IMR-90 (cell line): ENCODE measurements at places on chromosomes 7 and 10.

- no peaks in the 10 kb centered on the region for H3K36me3 ChIP-seq
- H3K4me3 ChIP-seq: no peak overlapping the region
- no peak overlapping the region for H3K27ac ChIP-seq
These were observed 28.5 kb downstream of the CCSER2 start for GRCh38 chr10:84356928-84357327.

DNA sequence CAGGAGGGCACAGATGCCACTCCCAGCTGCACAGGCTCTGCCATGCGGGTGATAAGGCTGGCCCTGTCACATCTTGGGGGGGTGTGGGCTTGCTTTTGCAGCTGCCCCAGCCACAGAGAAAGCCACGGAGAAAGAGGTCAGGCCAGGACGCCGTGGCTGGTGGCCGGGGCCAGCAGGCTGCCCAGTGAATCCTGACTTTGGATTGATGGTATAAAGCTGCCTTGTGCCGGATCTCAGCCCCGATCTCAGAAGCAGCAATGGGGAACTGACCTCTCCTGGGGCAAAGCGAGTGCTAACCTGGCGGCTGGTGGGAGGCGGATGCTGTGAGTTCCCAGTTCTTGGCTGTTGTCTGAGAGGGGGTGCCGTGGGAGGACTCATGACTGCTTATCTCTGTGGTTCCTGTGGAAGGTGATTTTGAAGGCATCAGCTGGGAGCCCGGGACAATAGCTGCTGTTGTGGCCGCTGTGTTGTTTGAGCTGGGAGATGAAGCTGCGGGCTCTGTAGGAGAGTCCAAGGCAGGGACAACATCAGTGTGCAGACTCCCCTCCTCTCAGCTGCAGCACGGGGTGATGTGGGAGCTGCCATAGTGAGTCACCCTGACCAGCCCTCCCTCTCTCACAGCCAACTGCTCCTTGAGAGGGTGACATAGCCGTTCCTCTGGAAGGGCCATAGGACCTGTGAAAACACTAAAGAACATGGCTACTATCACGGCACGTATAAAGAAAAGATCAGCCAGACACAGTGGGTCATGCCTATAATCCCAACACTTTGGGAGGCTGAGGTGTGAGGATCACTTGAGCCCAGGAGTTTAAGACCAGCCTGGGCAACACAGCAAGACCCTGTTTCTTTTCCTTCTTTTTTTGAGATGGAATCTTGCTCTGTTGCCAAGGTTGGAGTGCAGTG lies 17.0 kb downstream of the IL15RA start:
- H3K4me1 ChIP-seq: peaks cover 18% of the 10 kb centered on the region
- peaks cover 5% of the 10 kb centered on the region; the same call in 1 of the 2 replicates for H3K36me3 ChIP-seq
- H3K27ac ChIP-seq: no peak overlapping the region
- H3K4me3 ChIP-seq: no peak overlapping the region

DNA sequence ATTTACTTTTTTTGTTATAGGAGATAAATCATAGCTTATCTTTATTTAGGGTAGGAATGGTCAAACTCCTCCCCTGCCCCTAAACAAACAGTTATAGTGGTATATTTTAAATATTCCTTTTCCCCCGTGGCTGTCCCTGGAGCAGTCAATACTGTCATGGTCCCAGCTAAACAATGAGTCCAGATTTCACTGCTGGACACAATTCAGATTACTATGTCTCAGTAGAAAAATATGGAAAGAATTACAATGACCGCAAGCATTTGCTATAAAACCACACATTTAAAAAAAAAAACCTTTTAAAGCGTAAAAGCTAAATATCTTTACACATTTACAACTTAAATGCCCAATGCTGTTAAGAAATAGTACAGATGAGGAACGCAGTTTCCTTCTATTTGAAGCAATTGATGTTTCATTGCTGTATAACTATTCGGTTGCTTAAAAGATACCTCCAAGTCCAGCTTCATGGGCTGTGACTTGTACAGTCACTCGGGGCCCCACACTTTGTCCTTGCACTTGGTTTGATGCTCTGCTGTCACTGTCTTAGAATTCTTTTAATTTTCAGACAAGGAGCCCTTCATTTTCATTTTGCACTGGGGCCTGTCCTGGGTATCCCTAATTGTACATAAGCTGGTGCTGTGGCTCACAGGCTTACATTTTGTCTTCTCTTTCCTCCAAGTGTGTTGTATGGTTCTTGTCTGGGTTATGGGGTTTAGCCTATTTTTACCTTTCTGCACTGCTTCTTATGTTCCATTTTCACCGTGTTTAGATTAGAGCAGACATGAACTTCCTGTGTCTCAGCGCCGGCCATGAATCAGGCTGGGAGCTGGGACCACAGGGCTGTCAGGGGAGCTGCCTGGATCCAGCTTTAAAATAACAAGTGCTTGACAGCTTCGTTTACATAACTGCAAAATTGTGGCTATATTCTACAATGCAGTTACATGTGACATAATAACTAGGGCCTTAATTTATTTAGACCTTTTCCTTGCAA lies 530.2 kb upstream of the FZD8 start:
- DNase-seq: peak; percentile 85
- H3K4me3 ChIP-seq: peak overlapping the region; percentile 4; the same call in 1 of the 2 replicates
- no peaks in the 10 kb centered on the region for H3K36me3 ChIP-seq
- H3K27ac ChIP-seq: peak overlapping the region; percentile 60
- no peaks in the 10 kb centered on the region for H3K27me3 ChIP-seq

- H3K27me3 ChIP-seq: peaks cover 43% of the 10 kb centered on the region
- H3K4me3 ChIP-seq: no peak overlapping the region
- no peaks in the 10 kb centered on the region for H3K4me1 ChIP-seq
- no peak for DNase-seq
- H3K36me3 ChIP-seq: no peaks in the 10 kb centered on the region
These were observed 52.8 kb downstream of the C10orf105 start for GRCh38 chr10:71666639-71667386.

DNA sequence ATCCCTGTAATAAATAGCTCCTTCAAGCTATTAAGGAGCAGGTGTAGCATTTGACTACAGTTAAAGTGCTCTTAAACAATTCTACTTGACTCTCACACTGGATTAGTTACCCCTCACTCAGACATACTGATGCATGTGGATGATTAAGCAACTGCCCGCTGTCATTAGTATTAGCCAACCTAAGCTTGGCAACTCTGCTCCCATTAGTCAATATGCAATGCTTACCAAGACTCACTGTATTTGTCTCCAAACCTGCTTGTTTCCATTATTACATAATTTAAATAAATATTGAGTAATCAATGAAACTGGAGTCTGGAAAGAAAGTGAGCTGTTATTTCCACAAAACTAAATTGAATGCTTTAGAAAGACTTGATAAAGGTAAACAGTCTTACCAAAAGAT lies 144.0 kb upstream of the ASAH2 start:
- H3K36me3 ChIP-seq: no peaks in the 10 kb centered on the region
- H3K27ac ChIP-seq: no peak overlapping the region
- peak; percentile 44 for DNase-seq
- H3K4me1 ChIP-seq: peaks cover 6% of the 10 kb centered on the region

- H3K36me3 ChIP-seq: no peaks in the 10 kb centered on the region
- H3K4me3 ChIP-seq: no peak overlapping the region
These were observed 333.3 kb upstream of the TMEM229A start for GRCh38 chr7:124366118-124366517.

DNA sequence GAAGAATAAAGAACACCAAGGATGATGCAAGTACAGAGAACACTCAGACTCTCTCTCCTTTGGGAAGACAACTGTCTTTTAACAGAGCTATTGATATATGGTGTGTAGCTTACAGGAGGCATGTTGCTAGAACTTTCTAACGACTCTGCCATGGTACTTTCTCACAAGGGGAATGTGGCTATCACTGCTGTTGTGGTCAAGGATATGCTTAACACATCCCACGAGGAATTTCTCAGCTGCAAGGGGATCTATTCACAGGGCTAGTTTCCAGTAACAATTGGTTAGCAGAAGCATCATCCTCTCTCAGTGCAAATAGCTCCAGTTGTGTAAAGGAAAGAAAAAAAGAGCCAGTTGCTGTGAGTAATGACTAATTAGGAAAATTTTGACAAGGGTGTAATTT lies 826.0 kb downstream of the SORCS1 start:
- no peaks in the 10 kb centered on the region for H3K4me1 ChIP-seq
- no peak overlapping the region for H3K4me3 ChIP-seq
- H3K36me3 ChIP-seq: no peaks in the 10 kb centered on the region

DNA sequence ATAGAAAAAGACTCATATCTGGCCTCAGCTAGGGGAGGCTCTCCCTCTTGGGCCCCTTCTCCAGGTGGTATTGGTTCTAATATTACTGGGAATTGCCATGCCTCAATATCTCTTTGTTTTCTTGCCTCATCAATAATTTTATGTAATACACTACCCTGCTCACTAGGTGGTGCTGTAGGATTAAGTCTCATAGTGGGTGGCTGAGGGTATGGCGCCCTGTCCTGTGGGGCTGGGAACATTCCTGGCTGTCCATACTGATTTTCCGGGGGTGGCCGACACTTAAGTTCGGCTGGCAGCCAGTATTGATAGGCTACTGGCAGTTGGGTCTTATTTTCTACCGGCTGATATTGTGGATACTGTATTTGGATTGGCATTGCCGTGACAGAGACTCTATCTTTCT lies 9.0 kb upstream of the TAS2R3 start:
- H3K4me3 ChIP-seq: no peak overlapping the region
- H3K27ac ChIP-seq: no peak overlapping the region
- H3K27me3 ChIP-seq: no peaks in the 10 kb centered on the region
- no peak for DNase-seq
- H3K4me1 ChIP-seq: no peaks in the 10 kb centered on the region

DNA sequence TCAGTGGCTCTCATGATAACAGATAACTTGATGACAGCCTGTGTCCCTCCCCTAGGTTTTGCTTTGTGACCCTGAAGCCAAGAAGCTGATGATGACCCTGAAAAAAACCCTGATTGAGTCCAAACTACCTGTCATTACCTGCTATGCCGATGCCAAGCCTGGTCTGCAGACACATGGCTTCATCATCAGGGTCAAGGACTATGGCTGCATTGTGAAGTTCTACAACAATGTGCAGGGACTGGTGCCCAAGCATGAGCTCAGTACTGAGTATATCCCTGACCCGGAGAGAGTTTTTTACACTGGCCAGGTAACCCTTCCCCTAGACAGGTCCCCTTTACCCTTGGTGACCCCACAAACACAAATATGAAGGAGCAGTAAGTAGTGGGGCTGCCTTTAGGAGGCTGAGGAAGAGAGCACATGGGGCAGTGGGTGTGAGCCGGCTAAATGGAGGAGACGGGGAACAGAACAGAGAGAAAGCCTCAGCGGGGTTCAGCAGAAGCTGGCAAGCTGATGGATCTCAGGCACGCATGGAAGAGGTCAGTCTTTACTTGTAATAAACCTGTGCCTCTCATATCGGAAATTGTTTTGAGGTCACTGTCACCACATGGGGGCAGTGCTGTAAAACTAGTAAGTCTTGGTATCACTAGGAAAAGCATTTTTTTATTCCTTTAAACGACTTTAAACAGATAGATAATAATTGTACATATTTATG lies 20.2 kb downstream of the PDCD11 start:
- H3K27me3 ChIP-seq: no peaks in the 10 kb centered on the region
- H3K27ac ChIP-seq: no peak overlapping the region
- no peaks in the 10 kb centered on the region for H3K4me1 ChIP-seq
- DNase-seq: peak; percentile 65

- peaks cover 77% of the 10 kb centered on the region for H3K36me3 ChIP-seq
- DNase-seq: no peak
- H3K27me3 ChIP-seq: no peaks in the 10 kb centered on the region
- no peak overlapping the region for H3K4me3 ChIP-seq
- H3K27ac ChIP-seq: no peak overlapping the region
These were observed 6.5 kb downstream of the GNB2 start for GRCh38 chr7:100679927-100680575.

GRCh38 chr10:97866524-97867219 lies 17.0 kb downstream of the GOLGA7B start:
- H3K27ac ChIP-seq: no peak overlapping the region
- DNase-seq: no peak
- H3K36me3 ChIP-seq: no peaks in the 10 kb centered on the region
- H3K27me3 ChIP-seq: peaks cover 44% of the 10 kb centered on the region

DNA sequence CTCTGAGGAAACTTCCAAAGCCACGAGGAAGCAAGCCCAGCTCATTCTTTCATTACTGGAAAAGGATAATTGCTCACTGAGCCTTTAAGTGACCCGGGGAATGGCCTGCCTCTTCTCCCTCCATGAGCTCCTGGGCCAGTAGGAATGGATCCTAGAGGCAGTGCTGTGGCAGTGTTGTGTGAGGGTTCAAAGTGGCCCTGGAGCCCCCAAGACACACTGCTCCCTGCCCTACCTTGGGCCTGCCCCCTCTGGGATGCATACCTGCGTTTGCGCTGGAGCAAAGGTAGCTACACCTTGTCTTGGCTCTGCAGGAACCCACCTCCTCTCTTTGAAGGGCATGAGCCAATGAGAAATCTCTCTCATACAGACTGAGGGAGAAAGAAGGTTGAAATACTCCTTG lies 115.8 kb upstream of the ANLN start:
- H3K27me3 ChIP-seq: no peaks in the 10 kb centered on the region
- H3K4me3 ChIP-seq: no peak overlapping the region
- H3K27ac ChIP-seq: no peak overlapping the region
- no peaks in the 10 kb centered on the region for H3K36me3 ChIP-seq
- peaks cover 20% of the 10 kb centered on the region for H3K4me1 ChIP-seq

DNA sequence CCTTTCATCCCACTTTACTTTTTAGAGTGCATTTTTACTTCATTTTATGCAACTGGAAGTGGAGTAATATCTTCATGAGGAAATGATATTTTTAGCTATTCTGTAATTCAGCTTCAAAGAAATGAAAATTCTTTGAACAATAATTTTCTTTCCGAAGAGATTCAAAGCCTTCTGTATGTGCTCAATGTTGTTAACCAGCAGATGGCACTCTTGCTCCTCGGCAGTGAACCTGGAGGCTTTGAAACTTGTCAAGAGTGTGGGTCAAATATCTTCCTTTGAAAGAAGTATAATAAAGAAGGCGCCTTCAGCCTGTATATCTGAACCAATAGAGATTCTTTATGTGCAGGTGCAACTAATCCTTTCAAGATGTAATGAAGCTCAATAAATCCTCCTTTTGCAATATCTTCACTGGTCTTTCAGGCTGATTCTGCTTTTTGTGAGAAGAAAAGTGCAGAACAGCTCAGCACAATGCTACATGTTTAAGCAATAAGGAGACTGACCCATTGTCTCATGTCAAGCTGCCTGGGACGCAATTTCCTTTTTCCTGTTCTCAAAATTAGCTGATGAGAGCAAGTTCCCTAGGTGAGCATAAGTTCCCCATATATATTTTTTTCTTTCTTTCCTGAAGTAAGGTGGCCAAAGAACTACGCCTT lies 258.4 kb downstream of the SEMA3A start:
- no peaks in the 10 kb centered on the region for H3K4me1 ChIP-seq
- H3K27me3 ChIP-seq: no peaks in the 10 kb centered on the region
- H3K4me3 ChIP-seq: no peak overlapping the region
- H3K27ac ChIP-seq: no peak overlapping the region
- no peaks in the 10 kb centered on the region for H3K36me3 ChIP-seq

DNA sequence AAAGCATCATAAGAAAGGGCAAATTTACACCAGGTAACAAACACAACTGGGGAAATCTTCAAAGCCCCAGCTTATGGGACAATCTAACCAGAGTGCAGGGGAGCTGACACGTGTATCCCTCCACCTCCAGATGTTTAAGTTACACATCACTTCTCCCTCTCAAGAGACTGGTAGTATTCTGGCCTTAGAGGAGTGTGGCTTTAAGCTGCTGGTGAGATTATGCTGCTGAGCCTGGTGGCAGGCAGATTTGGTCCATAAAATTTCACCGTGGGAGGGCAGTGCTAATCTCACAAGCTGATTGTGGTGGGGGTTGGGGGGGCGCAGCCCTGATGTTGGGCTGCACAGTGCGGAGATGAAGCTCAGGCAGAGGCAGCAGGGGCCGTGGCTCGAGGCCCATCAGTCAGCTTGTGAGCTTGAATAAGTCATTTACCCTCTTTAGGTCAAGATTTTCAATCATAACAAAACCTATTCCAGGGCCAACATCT lies 431.0 kb upstream of the GALNT17 start:
- H3K36me3 ChIP-seq: no peaks in the 10 kb centered on the region
- no peak overlapping the region for H3K4me3 ChIP-seq
- no peak overlapping the region for H3K27ac ChIP-seq
